ENCODE measurements at places on chromosomes 6 and 20.

- no peak for DNase-seq
Measured at GRCh38 chr6:147372806-147373205, 135.7 kb upstream of the SAMD5 start.

DNA sequence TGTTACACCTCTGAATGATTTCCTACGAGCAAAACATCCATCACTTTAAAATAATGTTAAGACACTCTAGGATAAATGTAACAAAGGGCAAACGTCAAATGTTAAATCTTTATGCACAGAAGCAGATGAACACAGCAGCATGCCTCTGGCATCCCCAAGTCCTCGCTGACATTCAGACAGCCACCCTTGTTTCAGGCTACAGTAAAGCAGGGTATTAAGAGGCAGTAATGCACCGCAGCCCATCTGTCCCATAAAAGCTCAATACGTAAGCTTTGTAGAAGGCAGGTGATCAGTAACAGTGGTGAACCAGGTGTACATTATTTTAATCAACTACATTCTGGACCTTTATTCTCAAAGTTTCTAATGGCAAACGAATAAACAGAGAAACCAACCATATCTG, 64.8 kb downstream of the PPP1R3G start:
- no peak for DNase-seq

DNA sequence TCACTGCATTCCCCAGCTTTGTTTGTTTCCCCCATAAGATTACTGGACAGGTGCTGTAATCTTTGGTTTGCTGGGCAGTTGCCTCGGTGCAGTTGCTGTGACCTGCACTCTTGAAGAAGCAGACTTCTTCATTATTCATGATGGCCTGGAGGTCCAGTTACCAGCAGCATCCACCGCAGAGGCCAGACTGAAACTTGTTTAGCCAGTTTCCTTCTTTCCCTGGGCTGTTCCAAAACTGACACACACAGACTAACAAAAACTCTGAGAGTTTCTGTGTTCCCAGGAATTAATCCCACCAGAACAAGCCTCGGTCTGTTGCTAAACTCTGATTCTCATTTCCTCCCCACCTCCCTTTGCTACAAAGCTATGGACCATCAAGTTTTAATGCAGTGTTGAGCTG, 144.1 kb downstream of the QRSL1 start:
- no peak for DNase-seq

DNA sequence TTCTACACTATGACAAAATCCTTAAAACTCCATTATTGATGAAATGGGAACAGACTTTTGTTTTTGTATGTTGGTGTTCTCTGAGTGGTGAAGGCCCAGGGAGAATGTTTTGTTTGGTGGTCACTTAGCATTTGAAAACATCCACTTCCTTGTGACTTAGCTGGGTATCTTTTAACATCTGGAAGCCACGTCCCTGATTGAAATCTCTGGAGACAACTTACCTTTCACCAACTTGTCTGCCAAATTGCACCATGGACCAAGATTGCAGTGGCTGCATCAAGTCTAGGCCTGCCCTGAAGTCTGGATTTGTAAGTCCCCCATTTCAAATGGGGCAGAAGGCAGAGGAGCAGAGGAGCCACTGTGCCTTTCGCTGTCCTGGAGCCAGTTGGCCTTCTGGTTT, 534 bp upstream of the EFCAB8 start:
- no peak for DNase-seq

DNA sequence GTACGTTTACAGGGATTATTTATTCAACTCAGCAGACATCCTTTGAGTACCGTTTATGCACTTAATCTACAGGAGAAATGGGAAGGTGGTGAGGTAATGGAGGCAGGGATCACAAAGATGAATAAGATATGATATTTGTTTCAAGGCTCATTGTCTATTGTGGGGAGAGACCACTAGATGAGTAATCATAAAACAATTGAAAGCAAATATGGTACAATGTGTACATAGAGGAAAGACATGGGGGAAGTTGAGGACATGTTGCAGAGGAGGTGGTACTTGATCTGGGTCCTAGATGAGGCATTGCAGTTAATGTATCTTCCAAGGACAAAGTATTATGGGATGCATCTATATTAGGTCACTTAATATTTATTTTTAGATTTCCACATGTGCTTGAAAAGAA, 13.7 kb upstream of the CDC5L start:
- DNase-seq, result no peak

DNA sequence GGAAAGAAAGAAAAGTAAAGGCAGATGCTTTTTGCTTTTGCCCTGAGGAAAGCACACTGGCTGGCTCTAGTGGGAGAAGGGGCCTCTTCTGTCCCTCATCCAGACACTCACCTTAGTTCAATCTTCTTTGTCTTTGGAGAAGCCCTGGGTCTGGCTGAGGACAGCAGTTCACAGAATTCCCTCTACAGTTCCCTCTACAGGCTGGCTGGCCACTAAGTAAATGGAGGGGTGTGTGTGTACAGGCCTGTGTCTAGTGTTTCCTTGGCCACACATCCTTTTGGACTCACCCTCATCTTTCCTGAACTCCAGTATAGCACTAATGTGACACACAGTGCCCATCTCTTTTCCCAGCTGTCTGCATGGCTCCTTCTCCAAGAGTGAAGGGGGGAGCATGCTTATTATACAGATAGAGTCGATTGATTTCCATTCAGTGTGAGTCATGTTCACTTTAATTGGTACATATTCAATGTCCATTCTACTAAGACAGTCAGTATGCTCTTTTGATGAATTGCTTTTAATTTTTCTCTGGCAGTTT, 26.0 kb upstream of the CLVS2 start:
- no peak for DNase-seq

DNA sequence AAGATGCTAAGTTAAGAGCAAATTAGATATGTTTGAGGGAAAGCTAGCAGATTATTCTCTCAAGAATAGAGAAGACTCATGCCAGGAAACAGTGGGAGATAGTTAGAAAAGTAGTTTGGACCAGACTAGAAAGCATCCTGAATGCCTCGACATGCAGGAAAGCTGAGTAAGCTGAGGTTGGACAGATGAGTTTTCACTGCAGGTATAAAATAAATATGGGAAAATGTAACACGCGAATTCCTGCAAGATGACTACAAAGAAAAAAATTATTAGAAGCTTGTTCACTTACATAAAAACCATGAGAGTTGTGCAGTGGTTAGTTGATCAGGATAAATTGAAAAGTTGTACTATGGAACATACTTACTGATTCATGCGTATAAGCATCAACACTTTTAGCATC, 484.2 kb upstream of the MANEA start:
- DNase-seq, result no peak

GRCh38 chr6:42693725-42694323, 28.6 kb downstream of the PRPH2 start:
- DNase-seq, result no peak

DNA sequence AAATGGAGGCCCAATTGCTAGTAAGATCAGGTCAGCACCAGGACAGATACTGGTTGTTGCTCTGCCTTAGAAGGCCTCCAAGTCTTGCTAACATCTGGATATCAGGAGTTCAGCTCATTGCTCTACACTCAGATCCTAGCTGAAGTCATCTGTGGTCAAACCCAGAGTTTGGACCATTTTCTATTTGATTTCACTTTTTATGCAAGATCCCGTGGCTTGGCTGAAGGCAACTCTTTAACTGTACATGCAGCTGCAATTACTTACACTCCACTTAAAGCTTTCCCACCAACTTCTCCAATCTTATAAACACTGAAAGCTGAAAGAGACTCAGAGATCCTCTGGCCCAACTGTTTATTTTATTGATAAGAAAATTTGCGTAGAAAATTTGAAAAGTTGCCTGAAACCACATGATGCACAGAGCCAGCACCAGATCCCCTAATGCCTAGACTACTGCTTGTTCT, 2.7 kb downstream of the SLC17A2 start:
- no peak for DNase-seq
